ENCODE measurements at places on chromosomes 11 and 22. TPM values are rescaled to one million over a fixed set of nuclear protein-coding genes. Genes with fewer than 3 reads are reported as not detected.

GRCh38 chr11:2886191-2886894 is 768 bp upstream of the CDKN1C start:
- H3K36me3 ChIP-seq = no peaks in the 10 kb centered on the region
- H3K4me1 ChIP-seq = peaks cover 41% of the 10 kb centered on the region
- peak overlapping the region; percentile 52 for H3K27ac ChIP-seq
- DNase-seq = peak; percentile 91

GRCh38 chr11:124915541-124916369 is 3.3 kb upstream of the HEPN1 start:
- H3K27ac ChIP-seq = no peak overlapping the region
- no peak overlapping the region for H3K4me3 ChIP-seq
- no peak for DNase-seq
- no peaks in the 10 kb centered on the region for H3K36me3 ChIP-seq

DNA sequence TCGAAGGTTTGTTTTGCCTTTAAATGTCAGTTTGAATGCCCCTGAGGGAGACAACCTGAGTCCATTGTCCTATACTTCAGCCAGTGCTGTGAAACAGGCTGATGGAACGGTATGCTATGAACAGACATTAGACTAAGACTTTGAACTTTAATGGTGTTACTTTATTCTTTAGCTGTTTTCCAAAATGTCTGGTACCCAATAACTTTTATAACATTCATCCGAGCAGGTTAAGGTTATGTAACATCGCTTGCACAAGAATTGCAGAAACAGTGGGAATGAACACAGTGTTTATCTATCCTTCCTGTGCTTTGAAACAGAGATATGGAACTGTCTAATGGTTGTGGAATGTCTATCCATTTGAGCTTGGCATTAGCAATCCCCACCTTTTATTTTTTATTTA is 12.5 kb upstream of the PTS start:
- H3K4me3 ChIP-seq = no peak overlapping the region
- H3K36me3 ChIP-seq = no peaks in the 10 kb centered on the region
- H3K27ac ChIP-seq = no peak overlapping the region
- H3K4me1 ChIP-seq = no peaks in the 10 kb centered on the region

DNA sequence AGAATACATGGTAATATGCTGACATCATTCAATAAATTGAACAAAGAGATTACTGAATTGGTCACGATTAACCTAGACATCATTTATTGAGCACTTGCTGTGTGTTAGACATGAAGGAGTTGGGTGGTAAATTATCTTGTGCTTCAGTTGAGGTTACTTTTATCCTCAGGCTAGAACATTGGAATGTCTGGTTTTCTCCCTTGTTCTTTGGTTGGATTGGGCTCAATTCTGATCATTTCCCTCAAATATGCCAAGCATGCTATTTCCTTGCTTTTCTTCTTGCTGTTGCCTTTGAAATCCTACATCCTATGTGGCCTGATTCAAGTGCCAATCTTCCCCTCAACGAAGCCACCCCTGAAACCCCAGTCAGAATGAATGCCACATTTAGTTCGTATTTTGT is 65.8 kb downstream of the DEUP1 start:
- no peaks in the 10 kb centered on the region for H3K27me3 ChIP-seq
- DNase-seq = no peak
- H3K4me3 ChIP-seq = no peak overlapping the region
- no peaks in the 10 kb centered on the region for H3K36me3 ChIP-seq
- H3K4me1 ChIP-seq = no peaks in the 10 kb centered on the region

- no peak for DNase-seq
- no peaks in the 10 kb centered on the region for H3K27me3 ChIP-seq
- no peaks in the 10 kb centered on the region for H3K36me3 ChIP-seq
- H3K27ac ChIP-seq = no peak overlapping the region
Observed at GRCh38 chr11:133842730-133843129, 2.6 kb downstream of the SPATA19 start.

The GPHA2 gene
- total RNA-seq = not detected

GRCh38 chr11:47111318-47111804 is 65.3 kb downstream of the ARFGAP2 start:
- DNase-seq = no peak
- no peaks in the 10 kb centered on the region for H3K36me3 ChIP-seq
- H3K4me3 ChIP-seq = no peak overlapping the region

DNA sequence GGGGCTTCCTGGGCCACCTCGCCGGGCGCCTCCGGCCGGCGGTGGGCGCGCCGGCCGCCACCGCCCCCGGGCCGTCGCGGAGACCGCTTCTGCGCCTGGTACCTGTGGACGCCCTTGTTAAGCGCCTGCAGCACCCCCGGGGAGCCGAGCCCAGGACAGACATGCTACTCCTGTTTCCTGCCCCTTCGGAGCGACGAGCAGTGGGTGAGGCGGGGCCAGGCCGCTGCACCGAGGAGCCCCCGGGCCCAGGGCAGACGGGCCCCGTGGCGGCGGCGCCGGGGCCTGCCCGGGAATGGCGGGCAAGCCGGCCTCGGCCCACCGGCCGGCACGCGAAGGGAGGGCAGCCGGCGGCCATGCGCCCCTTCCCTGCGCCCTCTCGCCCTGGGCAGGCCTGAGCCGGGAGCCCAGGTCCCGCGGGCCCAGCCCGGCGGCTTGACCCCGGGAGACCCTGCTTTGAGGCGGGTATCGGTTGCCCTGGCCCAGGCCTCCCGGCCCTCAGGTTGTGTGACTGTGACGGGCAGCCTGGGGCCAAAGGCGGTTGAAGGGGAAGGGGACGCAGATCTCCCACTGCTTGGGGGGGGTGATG is 789 bp upstream of the KDM2A start:
- DNase-seq = no peak
- H3K27ac ChIP-seq = peak overlapping the region; percentile 99
- peaks cover 56% of the 10 kb centered on the region for H3K4me1 ChIP-seq
- peak overlapping the region; percentile 71 for H3K4me3 ChIP-seq

GRCh38 chr11:118596224-118597146 is 10.9 kb upstream of the PHLDB1 start:
- DNase-seq = no peak
- H3K27ac ChIP-seq = no peak overlapping the region
- H3K36me3 ChIP-seq = peaks cover 100% of the 10 kb centered on the region
- no peak overlapping the region for H3K4me3 ChIP-seq
- no peaks in the 10 kb centered on the region for H3K27me3 ChIP-seq
- no peaks in the 10 kb centered on the region for H3K4me1 ChIP-seq

The VPREB3 gene
- total RNA-seq = 24.9 TPM

GRCh38 chr22:45892681-45893461 is 84.1 kb downstream of the WNT7B start:
- no peaks in the 10 kb centered on the region for H3K4me1 ChIP-seq
- peak; percentile 59 for DNase-seq
- H3K27me3 ChIP-seq = peaks cover 92% of the 10 kb centered on the region
- no peak overlapping the region for H3K27ac ChIP-seq

The P2RY6 gene
- total RNA-seq = 61.3 TPM

GRCh38 chr22:50274311-50274710 is 4.1 kb upstream of the MAPK11 start:
- H3K4me3 ChIP-seq = no peak overlapping the region
- peaks cover 43% of the 10 kb centered on the region for H3K4me1 ChIP-seq
- no peaks in the 10 kb centered on the region for H3K27me3 ChIP-seq
- DNase-seq = no peak
- H3K27ac ChIP-seq = no peak overlapping the region

The TTLL12 gene
- 16.9 TPM for total RNA-seq

The RAB3IL1 gene
- total RNA-seq = 34.3 TPM

DNA sequence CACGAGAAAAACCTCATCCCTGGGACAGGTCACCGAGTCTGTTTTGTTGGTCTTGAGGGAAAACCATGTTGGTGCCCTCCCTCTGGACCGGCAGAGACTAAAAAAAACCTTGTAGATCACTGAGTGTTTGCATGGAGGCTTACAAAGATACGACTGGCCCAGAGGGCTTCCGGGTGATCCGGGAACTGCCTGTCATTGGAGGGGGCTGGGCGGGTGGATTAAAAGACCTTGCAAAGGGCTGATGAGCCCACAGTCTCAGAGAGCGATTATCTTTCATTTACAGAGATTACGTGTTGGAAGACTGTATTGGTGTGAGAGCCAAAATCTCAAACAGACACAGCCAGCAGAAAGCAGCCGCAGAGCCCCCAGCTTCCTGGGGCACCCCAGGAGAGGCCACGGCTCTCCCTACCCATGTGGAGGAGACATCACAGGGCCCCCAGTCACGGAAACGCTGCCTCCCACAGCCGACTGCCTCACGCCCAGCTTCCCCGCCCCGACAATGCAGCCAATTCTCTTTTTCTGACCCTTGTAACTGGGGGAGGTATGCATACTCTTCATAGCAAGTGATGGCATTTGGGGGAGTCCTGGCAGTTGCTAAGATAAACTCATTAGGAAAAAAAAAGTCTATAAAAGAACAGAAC is 426.4 kb downstream of the CTTN start:
- no peak for DNase-seq
- H3K4me1 ChIP-seq = no peaks in the 10 kb centered on the region
- no peak overlapping the region for H3K27ac ChIP-seq
- no peak overlapping the region for H3K4me3 ChIP-seq
- no peaks in the 10 kb centered on the region for H3K36me3 ChIP-seq

DNA sequence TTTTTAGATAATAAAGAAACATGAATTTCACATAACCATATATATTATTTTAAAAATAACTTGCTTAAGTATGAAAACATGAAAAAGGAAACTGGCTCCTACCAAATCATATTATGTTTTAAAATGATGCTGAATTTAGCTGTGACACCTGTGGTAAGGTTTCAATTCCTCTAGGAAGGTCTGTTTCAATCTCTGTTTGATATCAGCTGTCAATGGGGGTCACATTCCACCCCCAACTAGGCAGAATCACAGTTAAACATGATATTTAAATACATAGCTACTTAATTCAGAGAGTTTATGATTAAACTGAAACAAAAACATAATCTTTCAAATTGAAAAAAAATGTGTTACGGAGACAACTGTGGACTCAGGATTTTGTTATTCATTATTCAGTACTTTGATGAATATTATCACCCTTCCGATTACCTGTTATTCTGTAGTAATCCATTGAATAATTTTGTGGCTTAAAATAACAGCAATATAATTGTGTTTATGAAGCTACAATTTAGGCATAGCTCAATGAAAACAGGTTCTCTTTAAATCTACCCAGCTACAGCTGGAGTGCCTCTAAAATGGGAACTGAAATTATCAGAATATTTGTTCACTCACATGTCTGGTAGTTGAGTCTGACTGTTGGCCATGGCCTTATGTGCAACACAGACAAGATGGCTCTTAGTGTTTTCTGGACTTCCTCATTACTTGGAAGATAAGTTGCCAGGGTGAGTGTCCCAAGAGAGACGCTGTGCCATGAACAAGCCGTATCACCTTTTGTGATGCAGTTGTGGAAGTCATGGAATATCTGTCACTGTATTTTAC is 244.6 kb upstream of the ANO3 start:
- no peaks in the 10 kb centered on the region for H3K27me3 ChIP-seq
- no peaks in the 10 kb centered on the region for H3K4me1 ChIP-seq
- H3K4me3 ChIP-seq = no peak overlapping the region
- peak overlapping the region; percentile 75 for H3K27ac ChIP-seq
- H3K36me3 ChIP-seq = no peaks in the 10 kb centered on the region

The CNGA4 gene
- total RNA-seq = not detected

The LZTR1 gene
- total RNA-seq = 75.3 TPM

Data from spleen (tissue), 13 donors.